NCI-H2227 treated with DMSO at 0.1 percent for 48 hours (cell line): ENCODE measurements at places on chromosomes 11 and 22.

DNA sequence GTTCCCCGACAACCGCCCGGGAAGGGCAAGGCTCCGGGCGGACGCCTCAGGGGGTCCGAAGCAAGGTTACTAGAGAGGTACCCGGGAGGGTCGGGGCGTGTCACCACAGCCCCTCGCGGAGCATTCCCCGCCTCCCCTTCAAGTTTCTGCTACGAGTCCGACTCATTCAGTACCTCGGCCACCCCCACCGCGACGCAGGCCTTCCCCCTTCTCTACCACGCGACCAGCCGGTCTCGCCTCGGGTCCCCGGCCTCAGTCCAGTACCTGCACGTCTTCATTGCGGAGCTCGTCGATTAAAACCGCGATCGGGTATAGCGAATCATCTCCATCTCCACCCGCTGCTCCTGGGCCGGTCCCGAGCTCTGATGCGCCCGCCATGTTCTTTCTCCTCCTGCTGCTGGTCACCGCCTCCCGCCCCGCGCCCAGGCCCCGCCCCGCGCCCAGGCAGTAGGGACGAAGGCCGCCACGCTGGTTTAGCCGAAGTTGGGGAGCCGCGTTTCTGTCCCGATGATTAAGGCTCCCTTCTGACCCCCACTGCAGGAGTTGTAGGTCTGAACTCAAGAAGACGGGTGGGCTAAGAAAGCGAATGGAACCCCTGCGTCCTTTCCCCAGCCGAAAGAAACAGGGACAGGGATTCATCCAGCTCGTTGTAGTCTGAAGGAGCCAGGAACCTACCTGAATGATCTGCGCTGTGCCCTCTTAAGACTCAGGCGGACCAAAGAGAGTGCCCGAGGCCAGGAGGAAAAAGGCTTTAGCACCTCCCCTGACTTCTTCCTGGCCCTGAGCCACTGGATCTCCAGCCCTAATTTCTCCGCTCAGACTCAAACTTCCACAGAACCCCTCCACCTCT lies at the start of gene PPP2R1B:
PPP2R1B (minus strand) TSS at position 406 of the 850 bp plus-strand sequence; CDS start at position 378, 28 bp downstream.
- DNase-seq = peak; percentile 77

DNA sequence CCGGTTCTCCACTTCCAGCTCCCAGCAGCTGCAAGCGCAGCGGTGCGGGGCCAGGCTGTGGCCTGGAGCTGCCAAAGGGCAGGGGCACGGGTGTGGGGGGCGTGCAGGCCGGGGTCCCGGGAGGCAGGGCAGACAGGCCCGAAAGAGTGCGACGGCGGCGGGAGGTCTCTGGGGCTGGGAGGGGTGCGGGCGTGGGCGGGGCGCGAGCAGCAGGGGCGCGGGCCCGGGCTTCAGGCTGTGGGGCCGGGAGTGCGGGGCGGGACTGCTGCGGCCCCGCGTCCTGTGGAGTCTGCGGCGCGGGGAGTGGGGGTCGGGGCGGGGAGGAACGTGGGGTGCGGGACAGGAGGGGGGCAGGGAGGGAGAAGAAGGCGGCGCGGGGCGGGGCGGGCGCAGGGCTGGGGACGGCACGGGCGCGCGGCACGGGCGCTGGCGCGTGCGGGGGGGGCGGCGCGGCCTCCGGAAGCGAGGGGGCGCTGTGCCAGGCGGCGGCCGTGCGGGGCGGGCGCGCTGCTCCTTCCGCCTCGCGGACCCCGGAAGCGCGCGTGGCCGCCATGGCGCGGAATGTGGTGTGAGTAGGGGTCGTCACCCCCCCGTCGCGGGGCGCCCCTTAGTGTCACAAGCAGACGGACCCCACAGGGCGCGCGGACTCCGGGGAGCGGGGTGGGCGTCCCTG lies at the start of gene MRPL23:
MRPL23 (plus strand) TSS at position 521 of the 673 bp plus-strand sequence; CDS start at position 552, 31 bp downstream.
- DNase-seq = no peak

DNA sequence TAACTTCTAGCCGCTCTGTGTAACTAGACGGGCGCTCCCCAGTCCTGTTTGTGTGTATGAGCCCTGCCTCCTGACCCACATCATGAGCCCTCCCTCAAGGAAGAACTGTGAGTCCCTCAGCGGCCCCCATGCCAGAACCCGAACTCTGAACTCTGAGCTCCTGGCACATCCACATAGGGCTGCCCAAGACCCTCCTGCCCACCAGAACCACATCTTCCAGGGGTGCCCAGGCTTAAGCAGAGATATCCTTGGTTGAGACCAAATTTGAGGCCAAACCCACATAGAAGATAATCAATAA lies 3.0 kb downstream of the TRIM29 start:
- DNase-seq = no peak

- no peak for DNase-seq
These were observed 223.6 kb downstream of the ADAMTS15 start for GRCh38 chr11:130671801-130672700.

- no peak for DNase-seq
These were observed 73.7 kb upstream of the NECTIN1 start for GRCh38 chr11:119802670-119803069.

DNA sequence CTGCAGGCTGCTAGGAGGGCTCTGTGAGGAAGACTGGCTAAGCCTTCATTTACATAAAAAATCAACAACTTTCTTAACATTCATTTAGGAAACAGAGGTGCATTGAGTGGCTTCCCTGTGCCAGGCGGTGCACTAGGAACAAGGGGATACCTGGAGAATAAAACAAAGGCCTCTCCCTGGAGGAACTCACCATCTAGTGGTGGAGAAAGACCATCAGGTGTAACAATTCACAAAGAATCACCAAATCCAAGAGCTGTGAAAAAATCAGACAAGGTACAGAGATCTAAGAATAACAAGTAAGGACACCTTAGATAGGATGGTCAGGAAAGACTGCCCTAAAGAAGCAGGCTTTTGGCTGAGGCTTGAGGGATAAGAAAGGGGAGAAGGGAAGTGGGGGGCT lies 40.3 kb downstream of the CSNK2A3 start:
- no peak for DNase-seq

GRCh38 chr11:58276151-58276550 lies 8.1 kb upstream of the OR10W1 start:
- no peak for DNase-seq

GRCh38 chr22:49427341-49427740 lies 400.3 kb downstream of the BRD1 start:
- no peak for DNase-seq

DNA sequence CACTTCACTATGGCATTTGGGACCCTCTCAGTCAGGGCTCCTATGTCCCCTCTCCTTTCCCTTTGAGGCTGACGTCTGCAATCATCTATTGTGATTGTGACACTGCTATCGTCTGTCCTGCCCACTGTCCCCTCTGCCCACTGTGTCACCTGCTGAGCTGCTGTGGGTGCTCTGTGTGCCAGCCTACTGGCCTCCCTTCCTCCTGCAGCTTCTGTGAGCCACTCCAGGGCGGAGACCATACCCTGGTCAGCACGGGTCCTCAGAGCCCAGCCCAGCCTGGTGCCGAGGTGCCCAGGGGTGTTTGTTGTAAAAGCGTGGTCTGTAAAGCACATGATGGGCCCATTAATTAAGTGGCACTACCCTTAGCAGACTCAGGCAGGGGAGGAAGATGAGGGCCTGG lies 29.4 kb downstream of the MPPED1 start:
- no peak for DNase-seq

- DNase-seq = no peak
These were observed 140.1 kb downstream of the TRIM44 start for GRCh38 chr11:35802672-35803071.

DNA sequence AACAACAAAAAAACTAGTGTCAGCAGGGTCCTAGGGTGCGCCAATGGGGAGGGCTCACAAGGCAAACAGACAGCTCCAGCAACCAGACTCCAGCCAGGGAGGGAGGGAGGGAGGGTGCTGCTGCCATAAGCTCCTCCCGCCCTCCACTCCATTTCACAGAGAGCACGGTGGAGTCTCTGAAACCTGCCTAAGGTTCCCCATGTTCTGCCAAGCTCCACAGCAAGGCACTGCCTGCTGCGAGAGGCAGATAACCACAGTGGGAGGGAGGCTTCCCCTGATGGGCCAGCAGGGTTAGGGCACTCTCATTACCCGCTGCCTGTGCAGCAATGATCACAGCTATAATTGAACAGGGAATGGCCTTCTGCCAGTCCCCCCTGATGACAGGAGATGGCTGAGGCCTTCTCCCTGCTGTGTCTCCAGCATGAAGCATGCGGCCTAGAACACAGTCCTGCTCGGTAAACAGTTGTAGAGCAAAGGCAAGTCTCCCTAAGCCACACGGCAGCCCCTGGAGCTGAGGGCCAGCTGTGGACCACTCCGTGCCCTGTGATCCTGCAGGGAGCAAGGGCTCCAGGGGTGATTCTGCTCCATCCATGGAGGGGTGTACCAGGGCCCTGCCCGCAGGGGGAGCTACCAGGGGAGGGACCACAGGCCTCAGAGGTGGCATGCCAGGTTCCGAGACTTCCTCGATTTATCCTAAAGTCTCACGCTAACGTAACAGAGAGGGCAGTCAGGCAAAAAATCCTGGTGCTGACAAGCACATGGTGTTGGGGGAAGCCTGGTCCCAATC lies 42.9 kb downstream of the PC start:
- peak; percentile 32 for DNase-seq

DNA sequence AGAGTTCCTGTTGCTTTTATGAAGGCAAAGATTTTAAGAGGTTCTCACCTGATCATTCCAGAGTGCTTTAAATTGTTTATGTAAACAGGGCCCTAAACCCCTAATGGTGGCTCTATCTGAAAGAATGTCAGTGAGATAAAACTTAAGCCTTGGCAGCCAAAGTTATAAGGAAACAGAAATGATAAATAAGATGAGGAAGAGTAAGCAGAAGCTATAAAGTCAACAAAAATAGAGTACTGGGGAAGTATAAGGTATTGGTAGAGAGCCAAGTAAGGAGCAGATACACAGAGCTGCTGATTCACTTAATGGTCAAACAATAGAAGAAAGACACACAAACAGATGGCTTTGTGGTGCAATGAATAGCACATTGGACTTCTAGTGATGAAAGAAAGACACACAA lies 37.9 kb downstream of the TMPRSS5 start:
- DNase-seq = no peak

DNA sequence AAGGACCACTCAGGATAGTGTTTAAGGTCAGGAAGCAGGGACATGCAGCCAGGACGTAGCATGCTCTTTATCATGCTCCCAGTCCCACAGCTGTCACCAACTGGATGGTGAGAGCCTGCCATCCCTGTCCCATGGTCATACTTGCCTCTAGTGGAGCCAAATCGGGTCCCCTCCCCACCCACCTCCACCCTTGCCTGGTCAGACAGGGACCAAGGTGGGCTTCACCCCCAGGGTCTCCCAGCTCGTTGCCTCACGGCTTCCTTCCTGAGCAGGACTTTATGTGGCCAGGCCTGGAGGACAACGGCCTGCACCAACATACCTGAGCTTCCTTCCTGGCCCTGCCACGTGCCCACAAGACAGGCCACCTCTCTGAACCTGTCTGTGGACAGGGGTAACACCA lies 19.8 kb downstream of the A4GALT start:
- no peak for DNase-seq

GRCh38 chr22:18035751-18036150 lies 11.4 kb upstream of the MICAL3 start:
- DNase-seq = no peak

DNA sequence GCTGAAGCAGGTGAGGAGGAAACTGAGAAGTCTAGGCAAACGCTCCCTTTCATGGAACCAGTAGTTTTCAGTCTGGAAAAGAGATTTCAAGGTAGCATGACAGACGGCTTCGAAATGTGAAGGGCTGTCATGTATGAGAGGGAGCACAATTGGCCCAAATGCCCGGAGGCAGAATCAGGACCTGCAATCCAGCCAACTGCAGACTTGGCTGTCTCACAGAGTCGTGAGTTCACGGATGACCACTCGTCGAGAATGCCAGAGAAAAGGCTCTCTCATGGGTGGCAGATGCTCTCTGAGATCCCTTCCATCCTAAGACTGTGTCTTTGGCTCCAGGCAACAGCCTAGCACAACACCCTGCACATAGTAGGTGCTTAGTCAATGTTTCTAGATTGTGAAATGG lies 134.8 kb downstream of the DSCAML1 start:
- no peak for DNase-seq

DNA sequence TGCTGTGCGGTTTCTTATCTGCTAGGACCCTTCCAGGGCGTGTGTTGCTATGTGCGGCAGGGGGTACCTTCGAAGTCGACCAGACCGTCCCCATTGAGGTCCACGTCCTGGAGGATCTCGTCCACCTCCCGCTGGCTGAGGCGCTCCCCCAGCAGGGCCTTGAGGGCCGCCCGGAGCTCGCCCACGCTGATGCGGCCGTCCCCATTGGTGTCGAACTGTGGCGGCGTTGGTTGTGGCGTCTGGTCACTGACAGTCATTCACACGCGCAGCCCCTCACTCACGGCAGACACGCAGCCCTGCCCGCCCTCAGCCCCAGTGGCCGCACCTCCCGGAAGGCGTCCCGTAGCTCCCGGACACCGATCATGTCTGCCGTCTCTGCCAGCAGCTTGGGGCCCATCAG lies 3.5 kb downstream of the CABP2 start:
- DNase-seq = no peak

DNA sequence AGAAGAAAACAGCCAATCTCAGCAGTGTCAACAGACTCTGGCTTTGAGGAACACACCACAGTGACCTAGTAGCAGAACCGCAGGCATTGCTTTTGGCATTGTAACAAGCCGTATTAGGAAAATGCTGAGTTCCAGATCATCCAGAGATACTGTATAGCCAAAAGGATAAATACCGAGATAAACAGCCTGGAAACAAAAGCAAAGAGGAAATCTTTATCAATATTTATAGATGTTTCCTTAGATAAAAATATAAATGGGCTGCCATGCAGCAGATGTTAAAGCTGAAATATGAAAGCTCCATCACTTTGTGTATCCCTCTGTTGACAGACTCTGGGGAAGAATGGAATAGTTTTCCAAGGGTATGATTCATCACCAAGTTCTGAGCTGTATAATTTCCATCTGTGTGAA lies 98.9 kb upstream of the TP53AIP1 start:
- DNase-seq = no peak

- no peak for DNase-seq
These were observed 6.0 kb upstream of the KCNJ4 start for GRCh38 chr22:38461057-38461413.

GRCh38 chr22:17120281-17120680 lies 879 bp downstream of the TMEM121B start:
- DNase-seq = no peak

- no peak for DNase-seq
These were observed 1566.2 kb upstream of the TENM4 start for GRCh38 chr11:81007046-81007445.

DNA sequence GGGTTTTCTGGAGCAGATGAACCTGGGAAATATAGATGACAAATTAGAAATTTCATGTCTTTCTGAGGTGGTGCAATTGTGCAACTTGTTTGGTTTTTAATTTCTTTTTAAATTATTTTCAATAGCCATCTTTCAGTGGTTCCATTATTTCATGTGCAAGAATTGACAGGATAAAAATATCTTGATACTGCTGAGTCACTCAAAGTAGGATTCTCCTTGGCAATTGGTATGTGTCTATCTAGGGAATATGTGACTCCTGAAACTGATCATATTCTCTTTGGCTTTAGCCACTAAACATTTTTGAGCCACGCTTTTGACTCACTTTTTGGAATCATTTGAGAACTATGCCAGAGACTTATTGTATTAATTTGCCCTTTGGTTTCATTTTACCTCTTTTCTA lies 331.5 kb downstream of the KCNA4 start:
- DNase-seq = no peak

GRCh38 chr22:37752189-37753087 lies 55.3 kb upstream of the GCAT start:
- no peak for DNase-seq

- peak; percentile 85 for DNase-seq
These were observed 2.7 kb upstream of the CDC42BPG start for GRCh38 chr11:64846998-64847666.
